IPS DF 19.7 (cell line): ENCODE measurements at places on chromosomes 6 and 20.

DNA sequence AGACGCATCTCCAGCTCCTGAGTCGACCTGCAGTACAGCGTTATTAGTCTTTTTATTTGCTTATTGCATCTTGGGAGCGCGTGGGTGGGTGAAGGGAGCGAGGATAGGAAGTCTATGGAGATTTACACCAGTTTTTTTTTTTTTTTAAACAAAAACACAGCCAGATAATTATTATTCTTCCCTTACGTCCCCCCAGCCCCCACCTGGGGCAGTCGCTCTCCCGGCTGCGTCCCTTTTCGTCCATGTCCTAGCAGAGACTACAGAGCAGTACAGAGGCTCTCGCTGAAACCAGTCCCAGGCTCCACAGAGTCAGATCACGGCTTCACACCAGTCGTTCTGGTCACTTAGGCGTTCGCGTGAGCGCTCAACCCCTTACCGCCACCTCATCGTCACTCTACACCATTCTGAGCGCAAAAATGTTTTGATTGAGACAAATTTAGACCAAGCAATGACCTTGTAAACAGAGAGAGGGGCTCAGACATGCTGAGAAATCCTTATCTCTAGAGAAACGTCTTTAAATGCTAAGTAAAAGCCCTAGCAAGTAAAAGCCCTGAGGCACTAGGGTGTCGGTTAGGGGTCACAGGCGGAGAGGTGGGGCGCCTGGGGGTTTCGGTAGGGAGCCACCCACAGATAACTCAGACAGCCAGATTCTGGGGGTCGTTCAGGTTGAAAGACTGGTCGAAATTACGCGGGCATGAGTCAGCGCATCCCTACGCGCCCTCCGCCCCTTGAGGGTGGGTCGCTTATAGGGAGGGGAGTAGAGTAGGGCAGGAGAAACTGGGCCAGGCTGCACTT, 975 bp upstream of the PPT2 start:
- no peak for DNase-seq

DNA sequence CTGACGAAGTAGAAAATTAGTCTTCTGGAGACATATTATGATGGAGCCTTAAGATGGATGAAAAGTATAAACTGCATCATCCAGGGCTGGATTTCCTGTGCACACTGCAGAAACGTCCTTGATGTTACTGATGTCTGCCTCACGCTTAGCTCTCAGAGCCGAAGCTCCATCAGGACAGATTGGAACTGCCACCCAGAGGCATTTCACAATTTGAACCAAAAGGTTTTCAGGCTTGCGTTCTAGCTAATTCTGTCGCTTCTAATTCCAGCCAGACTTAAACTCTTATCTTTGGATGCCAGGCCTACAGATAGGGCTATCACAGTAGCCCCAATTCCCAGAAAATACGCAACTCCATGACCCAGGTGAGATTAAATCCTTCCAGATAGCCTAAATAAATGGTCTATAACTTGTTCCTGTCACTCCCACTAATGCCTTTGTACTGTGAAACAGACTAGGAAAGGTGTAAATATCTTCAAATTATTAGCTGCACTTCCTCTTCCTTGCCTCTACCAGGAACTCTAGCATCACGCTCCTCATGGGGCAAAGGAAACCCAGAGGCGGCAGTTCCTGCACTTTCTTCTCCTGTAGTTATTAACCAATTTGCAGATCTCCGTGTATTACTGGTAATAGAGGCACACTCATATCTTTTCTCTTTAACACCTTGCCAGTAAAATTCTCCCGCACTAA, 634.6 kb downstream of the PRKN start:
- no peak for DNase-seq

DNA sequence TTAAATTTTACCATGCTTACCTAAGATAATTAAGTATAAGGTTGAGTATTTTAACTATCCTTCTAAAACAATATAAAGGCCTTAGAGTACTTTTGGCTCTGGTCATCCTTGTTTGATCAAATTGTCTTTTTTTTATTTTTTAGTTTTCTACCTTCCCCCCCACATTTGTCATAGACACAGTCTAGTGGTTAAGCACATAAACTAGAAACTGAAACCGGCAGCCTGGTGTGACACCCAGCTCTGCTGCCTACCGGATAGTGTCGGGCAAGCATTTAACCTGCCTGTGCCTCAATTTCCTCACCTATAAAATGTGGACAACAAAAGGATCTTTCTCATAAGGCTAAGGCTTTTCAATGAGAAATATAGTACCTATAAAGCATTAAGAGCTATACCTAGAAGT, 21.6 kb upstream of the TULP4 start:
- DNase-seq: no peak

- DNase-seq: no peak
Observed at GRCh38 chr6:1178590-1178989, 133.3 kb upstream of the FOXQ1 start.

DNA sequence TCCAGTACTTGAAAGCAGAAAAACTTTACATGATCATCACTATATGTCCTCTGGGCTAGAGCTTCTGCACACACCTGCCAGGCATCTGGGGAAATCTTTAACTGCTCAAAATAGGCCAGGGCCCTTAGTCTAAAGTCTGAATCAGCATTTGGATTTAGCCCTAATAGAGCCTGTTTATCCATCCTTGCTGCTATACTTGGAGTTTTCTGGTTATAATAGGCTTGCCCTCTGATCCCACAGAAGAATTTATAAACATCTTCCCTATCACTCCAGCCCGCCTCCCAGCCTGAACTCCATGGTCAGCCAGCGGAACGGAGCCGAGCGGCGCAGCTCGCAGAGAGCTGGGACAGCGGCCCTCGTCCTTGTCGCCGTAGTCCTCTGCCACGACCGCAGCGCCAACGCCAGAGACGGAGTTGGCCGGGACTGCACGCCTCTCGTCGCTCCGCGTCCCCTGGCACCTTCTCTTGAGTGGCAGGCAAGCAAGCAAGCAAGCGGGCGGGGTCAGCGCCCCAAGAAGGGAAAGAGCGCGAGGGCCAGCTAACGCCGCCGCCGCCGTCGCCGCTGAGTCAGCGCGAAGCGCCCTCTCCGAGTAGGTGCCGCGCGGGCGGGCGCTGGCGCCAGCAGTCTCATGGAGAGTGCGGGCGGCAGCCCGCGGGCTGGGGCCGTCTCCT, 25.4 kb upstream of the ASIP start:
- peak; percentile 59 for DNase-seq

DNA sequence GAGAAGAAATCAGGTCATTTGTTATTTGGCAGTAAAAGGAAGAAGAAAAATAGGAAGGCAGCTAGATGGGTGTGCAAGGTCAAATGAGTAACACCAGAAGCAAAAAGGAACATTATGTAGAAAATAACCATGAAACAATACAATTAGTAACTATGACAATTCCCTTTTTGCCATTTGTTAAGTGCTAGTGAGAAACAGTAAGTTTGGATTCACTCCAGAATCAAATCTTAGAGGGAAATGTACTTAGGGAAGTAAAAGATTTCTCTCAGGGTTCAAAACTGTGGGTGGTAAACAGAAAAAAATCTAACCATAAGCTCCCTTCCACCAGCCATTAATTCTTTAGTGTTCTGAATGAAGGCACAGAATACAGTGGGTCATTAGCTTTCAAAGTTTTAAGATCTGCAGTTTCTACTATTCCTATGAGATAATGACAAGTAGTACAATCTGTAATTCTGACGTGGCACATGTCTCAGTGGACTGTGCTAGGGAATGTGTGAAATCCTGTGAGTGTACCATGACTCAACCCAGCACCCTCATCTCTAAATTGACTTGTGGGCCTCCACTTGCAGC, 17.1 kb downstream of the REPS1 start:
- DNase-seq: no peak

GRCh38 chr6:6714118-6714897, 125.8 kb downstream of the LY86 start:
- no peak for DNase-seq

DNA sequence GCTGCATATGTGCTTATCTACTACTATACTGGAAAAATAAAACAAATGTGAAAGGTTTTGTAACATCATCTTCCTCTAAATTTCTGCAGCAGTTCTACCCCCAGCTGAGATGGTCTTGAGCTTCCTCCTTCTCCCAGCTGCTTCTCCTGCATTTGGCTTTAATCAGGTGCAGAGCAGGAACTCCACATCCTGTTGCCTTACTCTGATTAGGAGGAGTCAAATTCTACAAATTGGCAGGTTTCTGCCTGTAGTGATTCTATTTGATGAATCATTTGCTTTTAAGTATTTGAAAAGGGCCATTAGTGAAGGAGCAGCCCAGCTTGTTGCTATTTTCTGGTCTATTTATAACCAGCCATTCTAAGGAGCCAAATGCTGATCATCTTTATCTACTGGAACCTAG, 224.5 kb downstream of the GMDS start:
- no peak for DNase-seq

DNA sequence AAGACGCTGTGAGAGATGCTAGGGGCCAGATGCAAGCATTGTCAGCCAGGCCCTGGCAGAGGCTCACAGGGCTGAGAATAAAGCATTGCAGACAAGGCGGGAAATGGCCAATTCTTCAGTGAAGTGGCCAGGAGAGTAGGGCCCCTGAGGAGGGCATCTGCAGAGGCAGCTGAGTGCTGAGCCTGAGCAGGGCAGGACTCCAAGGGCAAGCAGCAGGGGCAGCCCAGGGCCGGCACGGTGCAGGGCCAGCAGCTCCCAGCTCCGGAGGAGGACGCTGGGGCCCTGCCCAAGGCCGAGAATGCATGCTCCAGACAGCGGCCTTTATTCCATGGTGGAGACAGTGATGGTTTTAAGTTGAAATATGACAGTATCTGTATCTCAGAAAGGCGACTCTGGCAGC, 305.5 kb downstream of the FOXC1 start:
- no peak for DNase-seq

- DNase-seq: no peak
Observed at GRCh38 chr6:119728220-119728750, 378.7 kb upstream of the MAN1A1 start.

DNA sequence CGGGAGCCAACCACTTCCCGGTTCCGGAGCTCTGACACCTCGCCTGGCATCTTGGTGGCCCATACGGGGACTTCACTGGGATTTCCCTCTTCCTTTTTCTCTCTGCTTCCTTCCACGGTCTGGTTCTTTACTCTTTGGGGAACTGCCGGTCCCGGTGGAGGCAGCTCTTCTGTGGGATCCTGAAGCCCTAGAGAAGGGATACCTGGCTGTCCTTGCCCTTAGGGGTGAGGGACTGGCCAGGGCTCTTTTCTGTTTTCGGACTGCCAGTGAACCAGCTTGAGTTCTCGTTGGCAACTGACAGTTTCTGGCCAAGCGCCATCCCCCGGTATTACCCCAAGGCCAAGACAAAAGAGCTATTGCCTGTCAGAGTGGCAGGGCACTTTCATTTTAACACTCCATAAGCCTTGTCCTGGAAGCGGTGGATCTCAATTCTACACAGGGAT, 880 bp upstream of the CPXM1 start:
- DNase-seq: no peak

DNA sequence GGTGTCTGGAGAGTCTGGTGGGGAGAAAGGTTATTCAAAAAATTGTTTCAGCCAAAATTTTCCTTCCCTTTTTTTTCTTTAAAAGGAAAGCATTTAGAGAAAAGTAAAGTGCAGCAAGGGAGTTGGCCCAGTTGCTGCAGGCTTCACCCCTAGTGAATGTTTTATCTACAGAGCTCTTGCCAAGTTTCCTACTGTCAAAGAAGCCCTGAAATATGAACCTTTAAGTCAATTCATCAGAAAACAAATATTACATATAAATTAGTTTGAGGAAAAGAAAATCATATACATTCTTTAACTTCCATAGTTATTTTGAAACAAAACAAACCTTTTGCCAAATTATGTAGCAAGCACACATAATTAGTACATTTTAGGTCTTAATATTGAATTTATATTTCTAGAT, 25.0 kb upstream of the HMGCLL1 start:
- no peak for DNase-seq

GRCh38 chr20:25160467-25160866, 35.0 kb upstream of the ENTPD6 start:
- no peak for DNase-seq

DNA sequence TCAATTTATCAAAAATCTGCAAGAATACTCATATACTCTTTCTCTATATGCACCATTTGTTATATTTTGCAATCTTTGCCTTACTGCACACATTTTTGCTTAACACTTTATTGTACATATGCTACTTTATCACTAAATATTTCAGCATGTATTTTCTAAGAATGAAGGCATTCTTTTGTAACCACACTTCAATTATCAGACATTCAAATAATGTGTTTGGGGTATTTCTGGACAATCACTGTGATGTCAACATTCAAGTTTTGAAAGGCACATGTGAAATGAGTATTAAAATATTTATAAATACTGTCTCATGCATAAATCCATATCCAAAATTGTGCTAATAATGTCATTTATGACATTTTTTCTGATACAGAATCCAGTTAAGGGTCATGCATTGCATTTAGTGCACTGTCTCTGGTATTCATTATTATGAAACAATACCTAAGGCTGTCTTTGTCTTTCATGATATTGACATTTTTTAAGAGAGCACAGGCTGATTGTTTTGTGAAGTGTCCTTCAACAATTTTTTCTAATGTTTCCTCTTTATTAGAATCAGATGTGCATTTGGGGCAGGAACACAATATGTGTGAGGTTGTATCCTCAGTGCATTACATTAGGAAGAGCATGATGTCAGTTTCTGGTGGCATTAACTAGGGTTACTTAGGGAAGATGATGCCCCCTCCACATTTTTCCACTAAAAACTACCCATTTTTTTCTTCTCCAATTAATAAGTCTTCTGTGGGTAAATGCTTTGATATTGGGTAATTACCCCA, 105.7 kb downstream of the MTFR2 start:
- DNase-seq: no peak

DNA sequence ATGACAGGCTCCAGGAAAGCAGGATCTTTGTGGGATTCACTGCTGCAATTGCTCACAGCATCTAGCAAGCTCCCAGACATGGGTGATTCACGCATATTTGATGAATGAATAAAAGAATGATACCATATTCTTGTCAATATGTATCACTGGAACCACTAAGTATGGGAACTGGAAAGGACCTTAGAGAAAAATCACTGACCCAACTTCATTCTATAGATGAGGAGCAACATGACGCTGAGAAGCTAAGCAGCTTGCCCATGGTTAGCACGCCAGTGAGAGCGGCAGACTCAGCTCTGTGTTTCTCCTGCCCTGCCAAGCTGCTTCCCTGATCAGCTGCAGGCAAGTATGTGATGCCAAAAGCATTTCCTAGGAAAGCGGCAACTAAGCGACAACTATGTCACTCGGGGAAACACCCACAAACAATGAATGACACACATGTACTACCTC, 66.8 kb downstream of the PPP1R3G start:
- no peak for DNase-seq

DNA sequence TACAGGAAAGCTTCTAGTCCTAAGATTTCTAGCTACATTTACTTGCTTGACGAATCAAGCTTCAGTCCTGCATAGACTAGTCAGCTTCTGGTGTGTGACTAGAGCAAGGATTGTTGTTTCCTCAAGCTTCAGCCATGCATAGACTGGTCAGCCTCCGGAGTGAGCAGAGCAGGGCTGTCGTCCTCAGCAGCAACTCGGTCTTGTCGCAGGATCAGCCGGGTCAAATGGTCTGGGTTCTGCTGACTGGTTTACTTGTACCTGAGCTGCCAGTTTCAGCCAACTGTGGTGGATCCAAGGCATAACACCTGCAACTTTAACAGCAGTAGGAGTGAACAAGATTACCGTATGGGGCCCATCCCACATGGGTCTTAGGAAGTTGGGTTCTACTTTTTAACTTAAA, 10.8 kb upstream of the GMPR start:
- no peak for DNase-seq
